ENCODE measurements at places on chromosomes 1 and 21. TPM values are rescaled to one million over a fixed set of nuclear protein-coding genes. Genes with fewer than 3 reads are reported as not detected.
A peak's percentile ranks its signal among the peaks of the same experiment; 100 is the strongest.

- DNase-seq: no peak
These were observed 13.6 kb downstream of the WDR4 start for GRCh38 chr21:42865776-42866160.

The LRRIQ3 gene
- total RNA-seq: 3.0 TPM

GRCh38 chr1:211581526-211581925 is 2.6 kb upstream of the SLC30A1 start:
- DNase-seq: no peak

DNA sequence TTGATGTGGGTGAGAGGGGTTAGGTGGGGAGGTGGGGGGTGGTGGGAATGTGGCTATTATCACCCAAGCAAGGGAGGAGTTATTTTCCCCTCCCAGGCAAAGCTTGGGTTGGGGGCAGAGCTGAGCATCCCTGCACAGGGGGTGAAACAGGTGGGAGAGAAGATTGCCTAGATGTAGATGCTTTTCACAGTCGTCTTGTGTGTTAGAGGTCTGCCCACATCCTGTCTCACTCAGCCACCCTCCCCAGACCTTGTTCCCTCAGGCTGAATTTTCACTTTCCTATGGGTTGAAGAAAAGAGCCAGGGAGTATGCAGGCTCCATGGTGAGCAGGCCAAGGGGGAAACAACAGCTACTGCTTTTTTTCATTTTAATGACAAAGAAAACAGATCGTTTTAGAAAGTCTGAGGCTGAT is 223.5 kb downstream of the KIF26B start:
- peak; percentile 32 for DNase-seq

- no peak for DNase-seq
These were observed 196.0 kb downstream of the URB2 start for GRCh38 chr1:229822026-229822425.

The LPAR3 gene
- not detected for total RNA-seq

DNA sequence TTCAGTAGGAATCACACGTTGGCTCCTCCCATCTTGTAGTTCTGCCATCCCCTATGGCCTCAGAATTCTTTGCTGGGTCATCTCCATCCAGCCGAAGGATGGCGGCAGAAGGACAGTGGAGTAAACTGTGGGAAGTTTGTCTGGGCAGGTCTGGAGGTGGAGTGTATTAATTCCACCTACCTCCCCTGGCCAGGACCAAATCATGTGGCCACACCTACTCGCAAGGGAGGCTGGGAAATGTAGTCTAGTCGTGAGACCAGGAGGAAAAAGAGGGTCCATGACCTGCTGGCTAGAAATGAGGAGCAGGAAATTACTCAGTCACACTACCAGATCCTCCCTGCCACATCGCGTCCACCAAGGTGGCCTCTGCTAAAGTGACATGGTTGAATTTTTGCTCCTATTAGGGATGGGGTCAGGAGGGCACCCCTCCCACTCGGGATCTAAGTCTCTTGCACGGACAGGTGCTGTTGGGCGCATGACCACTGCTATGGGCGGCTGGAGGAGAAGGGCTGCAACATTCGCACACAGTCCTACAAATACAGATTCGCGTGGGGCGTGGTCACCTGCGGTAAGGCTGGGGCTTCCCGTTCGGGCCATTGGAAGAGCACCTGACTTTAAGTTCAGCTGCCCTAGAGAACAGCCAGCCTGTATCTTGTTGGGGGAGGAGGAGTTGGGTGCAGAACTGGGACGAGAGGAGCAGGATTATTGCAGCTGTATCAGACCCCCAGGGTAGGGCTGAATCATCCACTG is 19.5 kb downstream of the PLA2G5 start:
- no peak for DNase-seq

GRCh38 chr21:24561291-24561690 is 1046.0 kb downstream of the MRPL39 start:
- no peak for DNase-seq

GRCh38 chr1:155729031-155729898 is 40.4 kb downstream of the DAP3 start:
- peak; percentile 83 for DNase-seq

GRCh38 chr1:210695026-210695425 is 366.3 kb downstream of the HHAT start:
- peak; percentile 31 for DNase-seq

DNA sequence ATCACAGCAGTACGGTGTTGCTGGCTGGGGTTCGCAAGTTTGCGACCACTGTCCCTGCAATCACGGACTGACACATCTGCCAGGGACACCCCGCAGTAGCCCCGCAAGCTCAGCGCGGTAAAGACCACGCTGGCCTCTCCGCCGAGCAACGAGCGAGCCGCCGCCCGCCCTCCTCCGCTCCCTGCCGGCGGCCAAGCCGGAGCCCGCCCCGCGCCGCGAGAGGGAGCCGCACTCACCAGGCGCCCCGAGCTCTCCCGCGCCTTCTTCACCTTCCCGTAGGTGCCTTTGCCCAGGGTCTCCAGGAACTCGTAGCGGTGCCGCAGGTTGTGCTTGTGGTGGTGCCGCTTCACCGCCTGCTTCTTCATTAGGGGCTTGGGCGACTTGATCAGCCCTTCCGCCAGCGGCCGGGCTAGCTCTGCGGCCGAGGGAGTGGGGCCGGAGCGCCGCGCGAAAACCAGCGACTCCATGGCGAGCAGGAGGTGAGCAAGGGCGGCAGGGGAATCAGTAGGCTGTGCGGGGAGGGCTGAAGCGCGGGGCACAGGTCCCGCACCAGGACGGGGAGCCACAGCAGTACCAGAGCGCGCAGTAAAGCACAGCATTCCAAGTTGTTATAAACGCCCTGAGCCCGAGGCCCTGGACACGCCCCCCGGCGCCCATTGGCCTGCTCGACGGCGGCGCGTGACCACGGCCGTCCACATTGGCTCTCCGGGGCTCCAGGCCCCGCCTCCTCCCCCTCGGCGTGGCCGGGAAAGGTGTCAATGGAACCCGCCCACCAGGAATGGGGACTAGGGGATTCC is at the start of gene NUAK2:
NUAK2 (minus strand) TSS at position 584 of the 797 bp plus-strand sequence; CDS start at position 467, 117 bp downstream.
- DNase-seq: peak; percentile 96

The C4BPA gene
- total RNA-seq: not detected

The IVL gene
- total RNA-seq: not detected

DNA sequence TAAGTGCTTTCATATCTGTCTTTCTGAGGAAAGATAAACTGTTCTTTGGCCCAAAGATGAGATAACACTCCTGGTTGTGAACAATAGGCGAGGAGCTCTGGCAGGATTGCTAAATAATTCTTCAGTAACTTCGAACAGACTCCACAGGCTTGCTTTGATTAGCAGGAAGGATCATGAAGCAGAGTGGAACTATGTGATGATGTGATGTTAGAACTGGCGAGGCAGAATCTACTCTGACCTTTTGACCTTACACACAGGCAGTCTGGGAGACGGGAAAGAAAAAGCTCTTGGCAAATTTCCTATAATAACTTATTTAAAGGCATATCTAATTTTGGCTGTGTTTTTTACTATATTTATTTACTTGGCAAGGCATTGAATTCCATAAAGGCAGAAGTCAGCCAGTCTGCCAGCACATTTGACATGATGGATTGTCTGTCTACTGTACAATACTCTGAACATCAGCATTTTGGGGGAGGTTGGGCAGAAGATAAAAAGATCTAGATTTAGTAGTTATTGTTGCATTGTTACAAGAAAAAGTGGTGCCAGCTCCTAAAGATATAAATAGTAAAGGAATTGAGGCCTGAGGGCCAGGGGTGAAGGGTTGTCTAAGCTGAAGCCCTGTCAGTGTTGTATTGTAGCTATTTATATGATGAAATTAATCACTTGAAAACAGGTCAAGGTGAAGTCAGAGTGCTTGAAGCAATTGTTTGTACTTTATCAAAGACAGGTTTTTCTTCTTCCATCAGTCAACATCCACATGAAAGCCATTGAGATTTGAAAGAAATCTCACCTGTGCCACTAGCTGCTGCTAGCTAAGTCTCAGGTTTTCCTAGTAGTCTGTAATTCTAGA is 708.8 kb downstream of the LTN1 start:
- DNase-seq: peak; percentile 35

DNA sequence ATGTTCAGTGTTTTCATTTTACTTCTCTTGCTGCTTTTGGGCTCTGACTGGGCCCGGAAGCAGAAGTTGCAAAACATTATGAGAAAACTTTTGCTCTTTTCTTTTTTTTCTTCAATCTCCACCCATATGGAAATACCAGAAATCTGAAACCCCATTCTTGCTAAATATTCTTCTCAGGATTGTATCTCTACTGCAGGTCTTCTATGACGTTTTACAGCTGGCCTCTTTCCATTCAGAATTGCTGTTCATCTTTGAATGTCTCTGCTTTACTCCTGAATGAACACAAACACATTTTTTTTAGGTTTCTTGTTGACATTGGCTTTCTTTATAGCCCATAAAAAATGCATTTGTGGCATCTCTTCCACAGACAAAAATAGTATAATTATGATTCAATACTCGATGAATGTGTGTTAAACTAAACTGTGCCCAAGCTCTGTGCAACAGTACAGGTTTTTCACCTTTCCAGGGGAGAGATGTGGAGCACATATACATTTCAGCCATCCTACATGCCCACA is 18.8 kb downstream of the PTPRC start:
- peak; percentile 91 for DNase-seq

- no peak for DNase-seq
These were observed 9.1 kb upstream of the AK2 start for GRCh38 chr1:33045814-33046213.

GRCh38 chr1:167881069-167881468 is 32.9 kb downstream of the ADCY10 start:
- DNase-seq: peak; percentile 78

Measured in A172 (cell line).